ENCODE measurements at places on chromosomes 4 and X.

GRCh38 chrX:129433461-129433860, 89.8 kb downstream of the SMARCA1 start:
- DNase-seq: no peak

- DNase-seq: no peak
Measured at GRCh38 chr4:35124106-35124505, 1120.2 kb downstream of the ARAP2 start.

- DNase-seq: no peak
Measured at GRCh38 chrX:109619771-109620170, 5.2 kb downstream of the KCNE5 start.

GRCh38 chr4:21768349-21769310, 179.9 kb downstream of the KCNIP4 start:
- no peak for DNase-seq

DNA sequence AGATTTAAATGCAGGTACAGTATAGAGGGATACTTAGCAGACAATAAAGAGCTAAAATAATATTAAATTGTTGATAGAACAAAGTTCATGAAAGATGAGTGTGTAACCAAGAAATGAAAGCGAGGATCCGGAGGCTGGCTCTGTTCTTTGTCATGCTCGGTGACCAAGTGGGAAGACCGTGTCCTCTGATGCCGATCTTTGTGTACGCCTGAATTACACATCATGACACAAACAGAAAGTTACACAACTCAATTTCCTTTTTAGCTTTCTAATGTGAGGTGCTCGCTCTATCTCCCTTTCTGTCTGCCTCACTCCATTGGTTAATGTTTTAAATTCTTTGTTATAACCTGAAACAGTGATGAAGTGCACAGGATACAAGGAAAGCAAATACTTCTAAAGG, 114.8 kb upstream of the NEIL3 start:
- DNase-seq: no peak

GRCh38 chrX:9211269-9211668, 177.3 kb upstream of the FAM9B start:
- no peak for DNase-seq

DNA sequence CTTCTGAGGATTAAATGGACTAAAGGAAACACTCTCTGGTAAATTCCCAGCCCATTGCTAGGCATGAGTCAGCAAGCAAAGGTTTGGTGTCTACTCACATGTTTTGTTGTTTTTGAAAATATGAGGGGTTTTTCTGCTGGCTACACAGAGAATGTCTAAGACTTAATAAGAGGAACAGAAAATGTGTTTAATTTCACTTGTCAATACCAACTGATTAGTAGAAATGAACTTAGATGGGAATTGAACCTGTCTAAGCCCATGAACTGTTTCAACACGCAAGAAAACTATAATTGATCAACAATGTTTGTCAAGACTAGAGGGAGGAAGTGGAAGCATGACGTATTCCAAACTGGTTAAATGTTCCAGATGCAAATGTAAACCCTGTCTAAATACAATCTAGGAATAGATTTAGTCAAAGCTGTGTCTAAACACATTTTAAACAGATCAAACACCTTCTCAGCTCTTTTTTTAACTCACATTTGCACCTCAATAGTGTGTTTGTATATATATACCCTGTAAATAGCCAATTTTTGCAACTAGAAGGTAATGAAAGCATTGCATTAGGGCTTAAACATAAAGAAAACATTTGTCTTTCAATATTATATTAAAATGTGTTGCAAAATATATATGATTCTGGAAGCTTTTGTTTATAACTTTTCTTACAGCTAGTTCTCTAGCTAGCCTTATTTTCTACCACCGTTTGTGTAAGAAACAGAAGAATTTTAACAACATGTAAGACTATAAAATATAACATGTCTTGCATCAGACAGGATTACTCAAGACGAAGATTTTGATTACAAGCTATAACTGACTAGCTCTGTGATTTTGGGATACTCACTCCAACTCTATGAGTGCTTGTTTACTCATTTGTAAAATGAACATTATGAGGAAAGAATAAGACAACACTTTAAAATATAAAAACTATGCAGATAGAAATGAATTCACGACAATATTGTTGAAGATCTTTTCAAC, 607.8 kb downstream of the FSTL5 start:
- DNase-seq: no peak

- DNase-seq: no peak
Measured at GRCh38 chrX:1308476-1308875, 28.1 kb upstream of the IL3RA start.

GRCh38 chrX:2500091-2500802, 529 bp downstream of the DHRSX start:
- DNase-seq: no peak

- DNase-seq: no peak
Measured at GRCh38 chr4:25528391-25528790, 127.3 kb upstream of the SLC34A2 start.

GRCh38 chr4:4456351-4456750, 69.4 kb downstream of the NSG1 start:
- no peak for DNase-seq

DNA sequence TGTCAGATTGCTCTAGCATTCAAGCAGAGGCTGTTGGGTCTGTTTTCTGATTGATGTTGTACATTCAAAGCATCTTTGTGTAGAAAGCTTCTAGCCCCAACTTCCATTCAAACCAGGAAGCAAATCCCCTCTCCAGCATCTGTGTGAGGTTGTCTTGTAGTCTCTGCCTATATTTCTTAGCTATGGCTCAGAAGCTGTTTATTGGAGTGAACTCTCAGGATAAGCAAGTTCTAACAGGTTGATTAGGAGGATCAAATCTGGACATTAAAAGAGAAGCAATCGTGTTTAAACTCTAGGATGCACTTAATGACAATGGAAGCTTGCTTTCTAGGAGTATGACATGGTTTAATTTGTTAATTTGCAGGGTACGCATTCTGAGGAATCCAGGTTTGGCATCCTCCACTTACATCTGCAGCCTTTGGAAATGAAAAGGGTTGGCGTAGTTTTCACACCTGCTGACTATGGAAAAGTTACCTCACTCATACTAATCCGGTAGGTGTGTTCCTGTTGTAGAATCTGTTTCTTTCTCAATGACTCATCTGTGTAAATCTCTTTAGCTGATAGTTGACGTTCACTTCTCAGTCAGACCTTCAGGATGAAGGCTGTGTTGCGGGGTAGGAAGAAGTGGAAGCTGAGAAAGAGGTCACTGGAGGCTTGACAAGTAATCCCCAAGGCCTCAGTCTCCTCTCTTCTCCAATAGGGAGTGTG, 88.0 kb upstream of the TLR2 start:
- no peak for DNase-seq

GRCh38 chrX:140764401-140764919, 54.9 kb downstream of the LINC00632 start:
- DNase-seq: no peak

DNA sequence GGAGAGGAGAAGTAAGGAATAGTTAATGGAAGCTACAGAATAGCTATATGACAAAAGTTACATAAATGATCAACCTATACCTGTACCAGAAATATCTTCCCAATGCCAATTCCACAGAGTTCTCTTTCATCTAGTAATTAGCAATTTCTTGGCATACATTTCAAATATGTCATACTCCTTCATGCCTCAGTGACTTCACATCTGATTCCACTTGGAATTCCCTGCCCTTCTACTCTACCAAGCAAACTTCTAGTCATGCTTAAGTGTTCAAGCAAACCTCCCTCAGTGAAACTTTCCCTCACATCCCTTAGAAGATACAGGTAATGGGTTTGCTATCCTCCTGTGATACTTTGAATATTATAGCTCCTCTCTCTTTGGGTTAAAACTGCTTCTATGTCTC, 127.1 kb downstream of the KLHL13 start:
- no peak for DNase-seq

DNA sequence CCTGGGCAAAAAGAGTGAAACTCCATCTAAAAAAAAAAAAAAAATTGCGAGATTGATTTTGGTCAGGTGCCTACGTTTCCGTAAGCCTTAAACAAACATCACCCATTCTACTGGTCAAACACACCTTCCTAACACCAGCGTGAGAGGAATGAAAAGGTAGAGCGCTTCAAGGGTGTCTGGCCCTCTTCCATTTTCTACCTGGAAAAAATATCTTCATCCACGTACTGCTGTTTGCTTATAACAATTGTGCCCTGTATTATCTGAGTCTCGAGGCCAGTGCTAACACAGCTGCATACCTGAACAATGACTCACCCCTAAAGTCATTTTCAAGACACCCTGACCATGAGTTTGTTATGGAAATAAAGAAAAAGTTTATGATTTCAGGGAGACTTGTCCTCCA, 13.9 kb downstream of the TMSB4X start:
- no peak for DNase-seq
